Activated T-helper 17 cell treated with anti-CD3 and anti-CD28 coated beads, Interleukin-2, amount 50 U/mL, for 72 hours (primary cell): ENCODE measurements at places on chromosomes 2 and 18. TPM values are rescaled to one million over a fixed set of nuclear protein-coding genes. Genes with fewer than 3 reads are reported as not detected.
A peak's percentile ranks its signal among the peaks of the same experiment; 100 is the strongest.

DNA sequence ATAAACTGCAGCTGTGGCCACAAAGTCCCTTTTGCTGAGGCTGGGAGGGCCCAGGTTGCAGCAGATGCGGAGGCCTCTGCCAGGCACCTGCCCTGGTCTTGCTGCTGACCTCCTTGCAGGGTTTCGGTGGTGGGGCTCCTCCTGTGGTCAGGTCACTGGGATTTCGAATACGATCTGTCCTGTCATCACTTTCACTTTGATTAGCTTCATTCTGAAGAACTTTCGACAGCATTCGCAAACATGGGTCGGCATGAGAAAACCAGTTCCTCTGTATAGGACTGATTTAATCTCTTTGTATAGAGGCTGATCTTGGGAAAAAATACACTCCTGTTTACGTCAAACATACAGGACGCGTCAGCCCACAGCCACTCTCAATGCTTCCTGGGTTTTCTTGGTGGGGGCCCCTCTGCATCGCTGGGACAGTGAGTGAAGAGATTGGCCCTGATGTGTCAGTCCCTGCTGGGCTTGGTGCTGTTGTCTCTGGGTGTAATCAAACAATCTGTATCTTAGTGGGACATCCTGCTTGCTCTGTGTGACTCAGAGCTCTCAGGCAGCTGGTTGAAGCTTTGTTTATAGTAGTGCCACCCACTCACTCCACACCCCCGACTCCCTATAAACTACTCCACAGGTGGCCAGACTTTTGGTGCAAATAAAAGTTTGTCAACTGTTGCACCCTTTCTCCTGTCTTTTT is 209.4 kb upstream of the CXCR4 start:
- H3K27me3 ChIP-seq = no peaks in the 10 kb centered on the region
- peak; percentile 96 for ATAC-seq
- peaks cover 60% of the 10 kb centered on the region for H3K4me1 ChIP-seq
- H3K27ac ChIP-seq = peak overlapping the region; percentile 93
- peak overlapping the region; percentile 74 for H3K4me3 ChIP-seq

GRCh38 chr2:231191896-231192872 is 6.2 kb upstream of the ARMC9 start:
- H3K36me3 ChIP-seq = no peaks in the 10 kb centered on the region
- H3K4me1 ChIP-seq = no peaks in the 10 kb centered on the region
- H3K27ac ChIP-seq = no peak overlapping the region
- no peak overlapping the region for H3K4me3 ChIP-seq
- H3K27me3 ChIP-seq = peaks cover 24% of the 10 kb centered on the region

GRCh38 chr2:197675711-197676188 is 363 bp upstream of the RFTN2 start:
- H3K36me3 ChIP-seq = no peaks in the 10 kb centered on the region
- H3K27ac ChIP-seq = no peak overlapping the region
- ATAC-seq = no peak
- H3K4me1 ChIP-seq = no peaks in the 10 kb centered on the region
- H3K4me3 ChIP-seq = no peak overlapping the region

DNA sequence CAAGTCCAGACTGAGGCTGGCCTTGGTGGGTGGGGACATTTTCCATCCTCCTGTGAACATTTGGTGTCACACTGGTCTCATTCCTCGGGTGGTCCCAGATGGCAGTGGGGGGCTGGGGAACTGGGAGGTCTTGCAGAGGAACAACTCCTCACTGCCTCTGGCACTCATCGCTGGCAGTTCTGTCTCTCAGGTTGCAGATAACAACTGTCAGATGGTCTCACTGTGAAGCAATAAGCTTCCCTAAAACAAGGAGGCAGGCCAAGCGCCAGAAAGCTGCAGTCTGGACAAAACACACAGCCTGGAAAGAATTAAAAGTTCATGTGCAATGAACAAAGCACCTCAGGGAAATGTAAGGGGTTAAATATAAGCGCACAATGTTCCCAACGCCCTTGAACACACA is 78.1 kb downstream of the IRS1 start:
- H3K36me3 ChIP-seq = no peaks in the 10 kb centered on the region
- peaks cover 4% of the 10 kb centered on the region for H3K4me1 ChIP-seq
- H3K4me3 ChIP-seq = no peak overlapping the region
- ATAC-seq = no peak
- peaks cover 30% of the 10 kb centered on the region for H3K27me3 ChIP-seq
- no peak overlapping the region for H3K27ac ChIP-seq

- H3K27ac ChIP-seq = peak overlapping the region; percentile 65
- peaks cover 41% of the 10 kb centered on the region for H3K4me1 ChIP-seq
- no peak overlapping the region for H3K4me3 ChIP-seq
- no peak for ATAC-seq
These were observed 22.5 kb upstream of the UBE2F start for GRCh38 chr2:237944302-237944701.

DNA sequence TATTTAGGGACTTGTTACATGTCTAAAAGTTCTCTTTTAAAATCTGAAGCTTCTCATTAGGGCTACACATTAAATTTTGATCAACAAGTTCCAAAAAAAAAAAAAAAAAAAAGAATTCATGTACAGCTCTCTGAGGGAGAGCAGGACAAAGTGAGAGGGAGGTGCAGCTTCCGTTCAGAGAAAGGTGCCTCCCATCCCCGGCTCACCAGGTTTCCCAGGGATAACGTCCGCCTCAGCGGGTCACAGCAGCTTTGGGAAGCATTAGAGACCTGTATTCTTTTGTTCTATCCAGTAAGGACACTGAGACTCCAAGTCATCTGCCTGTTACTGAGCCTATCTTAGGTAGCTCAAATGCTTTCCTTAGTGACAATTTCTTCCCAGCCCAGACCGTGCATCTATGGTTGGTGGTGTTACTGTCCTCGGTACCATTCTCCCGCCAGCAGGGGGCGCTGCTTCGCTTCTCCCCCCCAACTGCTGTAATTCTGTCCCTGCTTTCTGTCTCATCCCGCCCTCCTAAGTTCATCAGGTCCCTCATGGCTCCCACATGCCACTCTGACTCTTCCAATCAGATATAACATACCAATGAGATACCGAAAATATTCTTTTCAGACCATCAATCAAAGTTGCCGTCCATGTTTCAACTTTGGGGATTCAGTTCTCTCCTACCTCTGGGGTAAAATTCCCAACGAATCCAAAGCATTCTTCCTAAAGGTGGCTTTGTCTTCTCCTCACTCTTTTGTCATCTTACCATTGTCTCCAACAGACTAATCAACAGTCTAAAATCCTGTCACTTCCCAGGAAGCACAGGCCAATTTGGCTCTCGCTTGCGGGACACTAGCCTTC is 466.5 kb downstream of the METTL4 start:
- no peak overlapping the region for H3K27ac ChIP-seq
- peak; percentile 56 for ATAC-seq
- H3K4me1 ChIP-seq = no peaks in the 10 kb centered on the region
- no peak overlapping the region for H3K4me3 ChIP-seq
- H3K27me3 ChIP-seq = peaks cover 9% of the 10 kb centered on the region
- H3K36me3 ChIP-seq = no peaks in the 10 kb centered on the region

DNA sequence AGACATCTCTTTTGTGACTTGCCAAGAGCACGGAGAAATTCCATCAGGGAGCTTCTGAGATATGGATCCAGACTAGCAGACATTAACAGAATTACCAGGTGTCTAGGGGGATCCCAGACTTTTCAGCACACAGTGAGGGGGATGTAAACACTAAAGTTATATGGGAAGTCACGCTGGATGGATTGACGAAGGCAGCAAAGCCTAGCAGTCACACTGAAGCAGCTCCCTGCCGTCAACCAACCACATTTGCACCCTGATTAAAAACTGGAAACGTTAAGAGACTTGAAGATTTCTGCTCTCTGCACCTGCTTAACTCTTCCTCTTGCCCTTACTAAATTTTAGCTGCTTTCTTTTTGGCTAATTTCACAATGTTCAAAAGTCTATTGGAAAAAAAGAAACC is 62.5 kb upstream of the BCL2L11 start:
- H3K4me1 ChIP-seq = peaks cover 9% of the 10 kb centered on the region
- no peak overlapping the region for H3K4me3 ChIP-seq
- H3K36me3 ChIP-seq = no peaks in the 10 kb centered on the region

GRCh38 chr2:5954509-5954908 is 262.3 kb downstream of the SOX11 start:
- H3K27ac ChIP-seq = no peak overlapping the region
- ATAC-seq = no peak
- no peak overlapping the region for H3K4me3 ChIP-seq
- H3K27me3 ChIP-seq = no peaks in the 10 kb centered on the region
- H3K36me3 ChIP-seq = no peaks in the 10 kb centered on the region

DNA sequence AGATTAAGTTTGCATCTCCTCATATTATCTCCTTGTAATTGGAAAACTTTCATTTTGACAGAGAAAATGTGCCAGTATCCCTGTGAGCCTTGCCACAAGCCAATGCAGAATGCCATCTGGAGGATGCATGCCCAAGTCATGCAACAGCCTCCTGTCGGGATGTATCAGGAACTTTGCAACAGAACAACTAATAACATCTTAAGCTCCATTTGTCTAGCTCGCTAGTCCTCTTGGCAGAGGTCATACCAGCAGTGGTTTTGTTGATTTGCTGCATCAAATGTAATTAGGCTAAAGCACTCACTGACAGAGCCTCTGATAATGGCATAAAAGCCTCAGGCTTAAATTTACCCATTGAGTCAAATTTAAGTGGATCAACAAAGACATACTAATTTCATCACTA is 125.8 kb downstream of the UBE2E3 start:
- H3K27me3 ChIP-seq = no peaks in the 10 kb centered on the region
- no peak for ATAC-seq
- H3K36me3 ChIP-seq = peaks cover 5% of the 10 kb centered on the region
- peak overlapping the region; percentile 98 for H3K27ac ChIP-seq
- H3K4me3 ChIP-seq = peak overlapping the region; percentile 79

GRCh38 chr2:100641125-100641435 is 78.3 kb downstream of the PDCL3 start:
- H3K27ac ChIP-seq = peak overlapping the region; percentile 81
- H3K4me1 ChIP-seq = peaks cover 32% of the 10 kb centered on the region
- no peaks in the 10 kb centered on the region for H3K36me3 ChIP-seq
- ATAC-seq = peak; percentile 63

- peaks cover 7% of the 10 kb centered on the region for H3K4me1 ChIP-seq
- no peaks in the 10 kb centered on the region for H3K36me3 ChIP-seq
- no peak overlapping the region for H3K27ac ChIP-seq
- no peak overlapping the region for H3K4me3 ChIP-seq
- no peaks in the 10 kb centered on the region for H3K27me3 ChIP-seq
These were observed 12.4 kb downstream of the HS6ST1 start for GRCh38 chr2:128306081-128306930.

DNA sequence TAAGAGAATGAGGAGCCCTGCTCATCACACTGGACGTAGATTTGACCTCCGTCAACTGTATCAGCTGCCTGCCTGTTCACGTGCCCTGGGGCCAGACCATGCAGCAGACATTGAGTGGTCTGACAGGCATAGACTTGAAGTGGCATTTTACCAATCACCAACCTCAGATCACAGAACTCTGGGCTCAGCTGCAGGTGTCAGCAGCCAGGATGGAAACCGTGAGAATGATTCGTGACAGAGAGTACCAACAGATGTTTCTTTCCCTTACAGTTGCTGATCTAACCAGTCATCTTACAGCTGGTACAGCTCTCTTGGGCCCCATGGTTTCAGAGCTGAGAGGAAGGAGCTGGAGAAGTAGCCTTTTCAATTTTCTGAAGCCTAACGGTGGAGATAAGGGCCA is 148.9 kb downstream of the EN1 start:
- H3K4me1 ChIP-seq = no peaks in the 10 kb centered on the region
- no peaks in the 10 kb centered on the region for H3K27me3 ChIP-seq
- H3K36me3 ChIP-seq = no peaks in the 10 kb centered on the region
- H3K4me3 ChIP-seq = no peak overlapping the region

GRCh38 chr18:49610022-49610445 is 48.2 kb downstream of the LIPG start:
- H3K27ac ChIP-seq = no peak overlapping the region
- ATAC-seq = no peak
- H3K4me1 ChIP-seq = no peaks in the 10 kb centered on the region
- H3K27me3 ChIP-seq = peaks cover 12% of the 10 kb centered on the region
- H3K4me3 ChIP-seq = no peak overlapping the region

DNA sequence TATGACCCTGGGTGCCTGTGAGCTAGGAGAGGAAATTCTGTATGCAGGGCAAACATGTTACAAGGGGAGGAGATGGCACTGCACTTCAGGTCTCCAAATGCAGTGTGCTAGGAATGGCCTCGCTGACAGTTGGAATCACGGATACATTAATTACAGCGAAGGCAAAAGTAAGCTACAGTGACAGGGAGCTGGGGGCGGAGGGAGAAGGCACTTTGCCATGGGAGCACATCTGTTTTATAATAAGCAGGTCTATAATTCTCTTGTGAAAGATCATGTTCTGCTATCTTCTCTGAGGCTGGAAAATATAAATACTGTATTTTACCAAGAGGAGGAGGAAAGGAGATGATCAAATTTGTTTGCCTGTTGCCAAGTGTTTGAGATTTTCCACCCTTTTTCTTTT is 56.3 kb upstream of the FZD5 start:
- no peaks in the 10 kb centered on the region for H3K27me3 ChIP-seq
- ATAC-seq = no peak
- no peak overlapping the region for H3K4me3 ChIP-seq
- H3K27ac ChIP-seq = no peak overlapping the region

- H3K27me3 ChIP-seq = no peaks in the 10 kb centered on the region
- no peak overlapping the region for H3K4me3 ChIP-seq
- H3K27ac ChIP-seq = no peak overlapping the region
- no peaks in the 10 kb centered on the region for H3K36me3 ChIP-seq
These were observed 662.6 kb upstream of the FAM98A start for GRCh38 chr2:34261701-34262100.

GRCh38 chr2:201643216-201643890 is at the start of gene TMEM237:
TSS of gene TMEM237 (minus strand) at chr2:201643503. CDS start at chr2:201643400, 103 bp downstream.
- H3K4me3 ChIP-seq = peak within 1 kb of the TSS; percentile 91
- H3K4me1 ChIP-seq = peaks cover 10% of the 10 kb centered on the region
- peak; percentile 51 for ATAC-seq
- H3K27me3 ChIP-seq = no peaks in the 10 kb centered on the region
- H3K36me3 ChIP-seq = peaks cover 6% of the 10 kb centered on the region

GRCh38 chr2:69549421-69549820 is 94.1 kb downstream of the AAK1 start:
- H3K27ac ChIP-seq = no peak overlapping the region
- no peak for ATAC-seq
- peaks cover 73% of the 10 kb centered on the region for H3K36me3 ChIP-seq
- H3K27me3 ChIP-seq = no peaks in the 10 kb centered on the region
- peaks cover 40% of the 10 kb centered on the region for H3K4me1 ChIP-seq
- no peak overlapping the region for H3K4me3 ChIP-seq

GRCh38 chr18:37253394-37254235 is 312.0 kb downstream of the CELF4 start:
- no peak overlapping the region for H3K27ac ChIP-seq
- no peaks in the 10 kb centered on the region for H3K36me3 ChIP-seq
- H3K4me1 ChIP-seq = no peaks in the 10 kb centered on the region
- H3K4me3 ChIP-seq = no peak overlapping the region
- no peak for ATAC-seq

GRCh38 chr2:174561972-174562370 is 35.6 kb downstream of the WIPF1 start:
- peak overlapping the region; percentile 22 for H3K27ac ChIP-seq
- H3K4me1 ChIP-seq = no peaks in the 10 kb centered on the region
- peaks cover 89% of the 10 kb centered on the region for H3K36me3 ChIP-seq
- H3K4me3 ChIP-seq = no peak overlapping the region
- H3K27me3 ChIP-seq = no peaks in the 10 kb centered on the region

The ALKAL2 gene
- not detected for total RNA-seq

The FOXI3 gene
- not detected for total RNA-seq

The SPHKAP gene
- total RNA-seq = not detected

The MBP gene
- 66.5 TPM for total RNA-seq

The CCDC150 gene
- 11.6 TPM for total RNA-seq

The ASPRV1 gene
- total RNA-seq = 0.73 TPM

The NPPC gene
- total RNA-seq = not detected

The C2orf78 gene
- 0.08 TPM for total RNA-seq

The AMER3 gene
- not detected for total RNA-seq

The ANKRD36 gene
- 62.2 TPM for total RNA-seq

The IL36G gene
- total RNA-seq = 0.48 TPM

The POLR1B gene
- 30.6 TPM for total RNA-seq

The LYPD1 gene
- not detected for total RNA-seq
